ENCODE measurements at places on chromosomes 1 and 21.

- no peak for DNase-seq
These were observed 25.0 kb upstream of the SYDE2 start for GRCh38 chr1:85225624-85226380.

- no peak for DNase-seq
These were observed 6.3 kb downstream of the BTG2 start for GRCh38 chr1:203311368-203312301.

DNA sequence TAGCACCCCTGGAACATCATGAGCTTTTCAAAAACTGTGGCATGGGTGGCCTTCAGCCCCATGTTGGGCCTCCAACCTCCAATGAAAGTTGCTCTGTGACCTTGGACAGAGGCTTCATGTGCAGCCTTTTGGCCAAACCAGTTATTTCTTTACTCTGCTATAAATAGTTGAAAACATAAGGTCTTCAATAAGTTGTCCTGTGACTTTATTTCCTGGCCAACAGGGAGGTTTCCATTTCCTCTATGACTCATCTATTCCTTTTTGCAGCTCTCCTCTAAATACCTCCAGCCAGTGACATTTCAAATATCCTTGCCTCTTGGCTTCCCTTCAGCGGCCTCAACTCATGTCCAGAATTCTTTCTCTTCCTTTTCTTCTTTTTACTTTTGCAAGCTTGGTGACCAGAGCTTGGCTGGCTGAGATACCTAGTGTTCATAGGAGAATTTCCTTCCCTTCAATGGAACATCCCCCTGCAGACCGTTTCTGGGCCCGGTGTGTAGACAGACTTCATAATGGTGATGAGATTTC lies 22.7 kb upstream of the TRIM67 start:
- DNase-seq: no peak

- DNase-seq: no peak
These were observed 348.8 kb downstream of the PTBP2 start for GRCh38 chr1:97070376-97070775.

DNA sequence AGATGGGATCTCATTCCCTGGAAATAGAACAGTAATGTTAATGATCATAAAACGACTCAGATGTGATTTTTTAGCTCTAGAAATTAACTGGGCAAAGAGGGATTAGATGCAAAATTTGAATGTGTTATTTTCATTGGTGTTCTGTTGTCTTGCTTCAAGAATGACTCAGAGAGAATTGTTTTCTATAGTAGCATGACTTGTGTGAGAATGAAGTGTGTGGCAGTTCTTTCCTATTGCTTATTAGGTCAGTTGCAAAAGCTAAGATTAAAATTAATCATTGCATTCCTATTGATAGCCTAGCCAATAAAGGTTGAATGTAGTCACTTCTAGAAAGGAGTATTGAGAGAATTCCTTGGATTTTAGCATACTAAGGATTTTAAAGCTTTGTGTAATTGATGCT lies 22.9 kb downstream of the SPEN start:
- DNase-seq: no peak

- DNase-seq: no peak
These were observed 845.4 kb upstream of the ADAMTS5 start for GRCh38 chr21:27812279-27812678.

GRCh38 chr1:48853006-48853405 lies 76.3 kb upstream of the BEND5 start:
- no peak for DNase-seq

DNA sequence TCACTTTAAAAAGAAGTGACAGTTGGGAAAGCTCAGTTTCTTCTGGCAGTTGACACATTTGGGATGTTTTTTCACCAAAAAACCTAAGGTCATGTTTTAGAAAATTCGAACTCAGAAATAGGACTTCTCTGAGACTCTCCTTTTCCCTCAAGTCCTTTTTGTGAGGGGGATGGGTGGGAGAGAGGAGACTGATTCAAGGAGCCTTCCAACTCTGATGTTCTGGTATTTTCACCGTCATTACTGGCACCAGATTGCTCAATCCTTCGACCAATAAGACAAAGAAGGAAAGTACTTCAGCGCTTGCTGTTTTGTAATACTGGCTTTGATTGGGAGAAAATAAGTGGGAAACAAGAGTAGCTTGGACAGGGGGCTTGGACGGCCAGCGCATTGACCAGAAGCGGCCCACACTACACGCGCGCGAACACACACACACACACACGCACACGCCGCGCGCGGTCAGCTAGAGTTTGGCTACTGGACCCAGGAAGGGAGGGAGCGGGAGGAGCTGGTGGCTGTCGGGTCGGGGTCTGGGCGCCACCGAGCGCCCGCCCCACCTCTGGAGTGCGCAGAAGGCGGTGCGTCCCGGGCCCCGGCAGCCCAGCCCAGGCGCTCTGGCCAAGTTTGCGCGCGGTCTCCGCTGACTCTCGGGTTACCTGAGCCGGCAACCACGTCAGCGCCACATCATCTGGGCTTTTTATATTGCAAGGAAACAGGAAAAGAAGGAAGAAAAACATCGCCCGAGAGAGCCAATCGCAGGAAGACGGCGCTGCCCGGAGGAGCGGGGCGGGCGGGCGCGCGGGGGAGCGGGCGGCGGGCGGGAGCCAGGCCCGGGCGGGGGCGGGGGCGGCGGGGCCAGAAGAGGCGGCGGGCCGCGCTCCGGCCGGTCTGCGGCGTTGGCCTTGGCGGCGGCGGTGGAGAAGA lies at the start of gene KCNK1:
TSS of gene KCNK1 (plus strand) at position 855 of the 921 bp plus-strand sequence. CDS start at position 921, 66 bp downstream.
- DNase-seq: peak; percentile 61

- no peak for DNase-seq
These were observed 4.7 kb downstream of the GALE start for GRCh38 chr1:23795676-23796465.

GRCh38 chr1:15764890-15765289 lies 6.3 kb downstream of the FBLIM1 start:
- DNase-seq: no peak

DNA sequence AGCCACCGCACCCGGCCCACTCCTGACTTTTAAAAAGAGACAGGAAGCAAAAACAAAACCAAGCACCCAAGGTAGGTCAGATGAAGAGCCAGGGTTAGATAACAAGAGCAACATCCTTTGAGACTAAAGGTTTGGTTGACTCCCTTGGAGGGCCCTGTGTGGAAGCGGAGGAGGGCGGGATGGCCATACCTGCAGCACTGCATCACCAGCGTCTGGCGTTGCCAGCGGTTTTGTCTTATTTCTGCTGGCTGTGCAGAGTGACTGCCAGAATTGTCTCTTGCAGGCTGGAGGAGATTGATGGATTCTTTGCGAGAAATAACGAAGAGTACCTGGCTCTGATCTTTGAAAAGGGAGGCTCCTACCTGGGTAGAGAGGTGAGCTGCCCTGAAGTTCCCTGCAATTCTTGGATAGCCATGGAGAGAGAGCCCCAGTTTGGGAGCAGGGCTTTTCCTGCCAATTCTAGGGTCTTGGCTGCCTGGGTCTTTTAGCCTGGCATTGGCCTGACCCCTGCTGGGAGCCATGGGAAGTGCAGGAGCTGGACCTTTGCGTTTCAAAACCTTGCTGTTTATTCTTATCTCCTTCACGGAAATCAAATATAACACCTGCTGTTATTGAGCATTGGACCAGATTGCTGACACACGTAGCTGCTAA lies 24.0 kb downstream of the QSOX1 start:
- peak; percentile 33 for DNase-seq
